ENCODE measurements at places on chromosomes 2 and 18.

- no peak for DNase-seq
Observed at GRCh38 chr18:45482286-45482685, 133.0 kb upstream of the SLC14A2 start.

DNA sequence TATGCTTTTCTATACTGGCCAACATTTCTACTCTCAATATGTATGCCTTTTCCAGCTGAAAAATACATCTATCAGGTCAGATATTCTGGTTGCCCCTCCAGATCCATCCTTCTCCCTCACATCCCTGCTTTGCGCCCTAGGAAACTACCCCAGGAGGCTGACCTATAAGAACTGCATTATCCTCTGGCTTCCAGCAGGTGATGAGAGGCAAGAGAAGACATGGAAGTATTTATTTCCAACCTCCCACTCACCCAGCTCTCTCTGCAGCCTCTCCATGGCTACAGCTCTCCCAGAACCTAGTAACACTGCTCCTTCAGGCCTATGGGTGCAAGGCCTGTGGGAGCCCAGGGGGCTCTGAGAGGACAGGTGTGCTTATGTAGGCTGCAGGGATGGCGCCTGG is 42.9 kb downstream of the ARID5A start:
- DNase-seq = no peak

DNA sequence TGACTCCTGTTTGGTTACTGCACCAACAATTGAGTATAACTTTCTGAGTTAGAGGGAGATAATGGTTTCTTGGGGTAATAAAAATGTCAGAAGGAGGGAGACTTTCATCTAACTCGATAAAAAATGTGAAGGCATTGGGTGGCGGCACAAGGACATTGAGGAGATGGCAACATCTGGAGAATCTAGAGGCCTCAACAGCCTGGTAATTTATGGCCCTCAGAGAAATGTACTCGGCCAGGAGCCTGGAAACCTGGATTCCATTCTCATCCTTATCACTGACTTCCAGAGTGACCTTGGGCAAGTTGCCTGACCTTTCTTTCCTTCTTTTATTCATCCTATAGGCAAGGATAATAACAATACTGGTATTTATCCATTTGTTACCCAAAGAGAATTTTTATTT is 173.5 kb upstream of the MEX3C start:
- no peak for DNase-seq

GRCh38 chr18:3044931-3045698 is 32.2 kb upstream of the LPIN2 start:
- DNase-seq = no peak

DNA sequence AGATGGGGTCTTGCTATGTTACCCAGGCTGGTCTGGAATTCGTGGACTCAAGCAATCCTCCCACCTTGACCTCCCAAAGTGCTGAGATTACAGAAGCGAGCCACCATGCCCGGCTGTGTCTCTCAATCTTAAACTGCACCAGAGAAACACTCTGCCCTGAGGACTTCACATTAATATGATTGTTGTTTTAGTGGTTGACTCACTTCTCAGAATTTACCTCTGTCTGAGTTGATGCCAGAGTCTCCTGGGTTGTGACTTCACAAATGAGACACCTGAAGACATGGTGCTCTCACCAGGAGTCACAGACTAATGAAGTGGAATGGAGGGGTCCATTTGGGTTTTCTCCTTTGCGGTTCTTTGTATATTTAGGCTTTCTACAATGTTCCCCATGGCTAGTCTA is 61.0 kb upstream of the TGIF1 start:
- DNase-seq = no peak

GRCh38 chr2:211161236-211161635 is 604.8 kb downstream of the CPS1 start:
- DNase-seq = no peak

GRCh38 chr2:1493431-1494126 is 80.3 kb downstream of the TPO start:
- no peak for DNase-seq

DNA sequence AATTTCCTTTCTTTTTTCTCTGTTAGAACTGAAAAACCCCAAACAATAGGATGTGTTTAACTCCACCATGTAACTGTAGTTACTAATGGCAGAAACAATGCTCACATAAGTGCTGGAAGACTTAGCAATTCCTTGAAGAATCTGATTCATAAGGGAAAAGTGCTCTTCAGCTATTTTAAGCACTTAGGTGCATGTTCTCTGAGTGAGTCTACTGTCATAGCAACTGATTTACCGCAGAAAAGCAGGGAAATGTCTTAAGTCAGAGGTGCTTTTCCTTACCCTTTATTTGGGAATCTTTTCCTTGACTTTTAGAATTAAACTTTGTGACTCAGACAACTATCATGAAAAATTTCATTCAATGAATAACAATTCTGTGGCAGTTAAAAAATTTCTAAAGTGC is 65.4 kb upstream of the NABP1 start:
- no peak for DNase-seq

DNA sequence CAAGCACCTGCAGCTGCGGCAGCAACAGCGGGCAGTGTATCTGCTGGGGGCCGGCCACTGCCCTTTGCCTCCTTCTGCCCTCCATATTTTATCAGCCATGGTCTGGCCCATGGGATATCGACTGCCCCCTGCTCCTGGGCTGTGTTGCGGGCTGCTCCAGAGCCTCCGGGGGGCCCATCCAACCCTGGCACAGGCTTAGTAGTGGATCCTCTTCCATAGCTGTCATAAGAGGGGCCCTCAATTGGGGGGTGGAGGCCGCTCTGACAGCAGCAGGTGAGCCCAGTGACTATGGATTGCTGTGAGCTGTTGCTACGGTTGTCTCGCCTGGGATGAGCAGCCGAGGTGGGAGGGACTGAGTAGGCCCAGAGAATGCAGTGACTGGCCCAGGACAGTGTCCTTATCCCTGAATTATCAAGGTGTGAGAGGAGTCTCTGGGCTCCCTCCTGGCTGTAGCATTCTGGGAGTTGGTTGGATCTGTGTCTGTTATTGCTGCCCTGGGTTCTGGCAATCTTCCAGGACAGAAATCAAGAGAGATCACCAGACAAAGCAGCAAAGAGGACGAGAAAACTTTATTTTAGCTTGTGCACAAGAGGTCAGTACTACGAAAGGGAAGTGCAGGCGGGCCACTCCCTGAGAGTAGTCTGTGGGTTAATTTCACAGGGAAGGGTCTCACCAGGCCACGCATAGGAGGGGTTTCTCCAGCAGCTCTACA is 145.1 kb downstream of the ASB1 start:
- DNase-seq = no peak

- DNase-seq = no peak
Observed at GRCh38 chr2:118348380-118349034, 260.2 kb downstream of the INSIG2 start.

- no peak for DNase-seq
Observed at GRCh38 chr2:217899231-217900009, 103.4 kb downstream of the TNS1 start.

DNA sequence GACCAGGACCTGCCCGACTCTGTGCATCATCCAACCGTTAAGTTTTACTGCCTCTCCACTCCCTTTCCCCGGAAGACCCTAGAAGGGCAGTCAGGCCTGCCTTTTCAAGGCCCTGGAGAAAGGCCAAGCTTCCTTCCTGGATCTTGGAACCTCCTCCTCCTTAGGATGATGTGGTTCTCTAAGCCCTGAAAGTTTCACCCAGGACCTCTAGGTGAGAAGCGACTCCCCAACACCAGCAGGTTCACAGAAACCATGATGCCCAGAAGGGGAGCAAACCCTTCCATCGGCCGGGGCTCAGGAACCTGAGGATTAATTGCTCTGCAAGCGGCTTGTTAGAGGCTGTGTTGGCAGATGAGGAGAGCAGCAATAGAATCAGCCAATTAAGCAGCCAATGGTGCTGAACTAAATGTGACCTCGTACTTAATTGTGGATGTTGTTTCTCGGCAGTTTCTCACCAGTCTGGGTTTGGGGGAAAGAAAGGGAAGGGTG is 94.2 kb upstream of the FZD7 start:
- no peak for DNase-seq

GRCh38 chr2:11370377-11371091 is 26.1 kb upstream of the ROCK2 start:
- no peak for DNase-seq

- DNase-seq = no peak
Observed at GRCh38 chr18:44799382-44799906, 118.8 kb downstream of the SETBP1 start.

- no peak for DNase-seq
Observed at GRCh38 chr2:218806346-218806978, 24.5 kb downstream of the CYP27A1 start.

DNA sequence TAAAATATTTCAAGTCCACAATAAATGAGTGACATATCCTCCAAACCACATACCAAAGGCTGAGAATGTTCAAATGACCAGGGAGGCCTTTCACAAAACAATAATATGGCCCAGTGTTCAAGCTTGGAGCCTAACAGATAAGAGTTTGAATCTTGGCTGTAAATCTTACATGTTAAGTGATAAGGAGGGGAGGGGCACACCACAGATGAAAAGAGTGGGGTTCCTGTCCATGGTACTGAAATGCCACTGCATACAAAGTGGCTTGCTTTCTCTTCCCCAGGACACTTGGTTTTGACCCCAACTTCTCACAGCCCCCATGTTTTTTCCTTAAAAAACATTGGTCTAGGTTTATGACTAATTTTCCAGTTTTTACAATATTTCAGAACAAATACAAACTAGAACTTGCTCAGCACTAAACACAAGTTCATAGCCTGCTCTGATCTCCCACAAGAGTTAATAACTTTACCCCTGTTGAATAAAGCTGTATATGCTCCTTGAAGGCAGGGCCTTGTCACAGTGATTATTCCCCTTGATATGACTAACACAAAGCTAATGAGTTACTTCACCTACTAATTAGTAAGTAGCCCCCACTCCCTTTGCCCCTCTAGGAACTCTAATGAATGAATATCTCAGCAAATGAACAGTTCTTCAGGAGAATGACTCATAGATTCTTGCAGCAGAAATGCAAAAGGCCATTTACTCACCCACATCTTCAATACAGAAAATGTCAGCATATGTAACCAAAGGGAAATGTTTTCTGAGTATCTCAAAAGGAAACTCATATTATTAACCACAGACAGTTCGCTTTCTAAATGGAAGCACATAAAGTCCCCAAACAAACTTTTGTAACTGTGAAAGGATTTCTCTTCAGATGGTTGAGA is 142.2 kb downstream of the SATB2 start:
- no peak for DNase-seq

DNA sequence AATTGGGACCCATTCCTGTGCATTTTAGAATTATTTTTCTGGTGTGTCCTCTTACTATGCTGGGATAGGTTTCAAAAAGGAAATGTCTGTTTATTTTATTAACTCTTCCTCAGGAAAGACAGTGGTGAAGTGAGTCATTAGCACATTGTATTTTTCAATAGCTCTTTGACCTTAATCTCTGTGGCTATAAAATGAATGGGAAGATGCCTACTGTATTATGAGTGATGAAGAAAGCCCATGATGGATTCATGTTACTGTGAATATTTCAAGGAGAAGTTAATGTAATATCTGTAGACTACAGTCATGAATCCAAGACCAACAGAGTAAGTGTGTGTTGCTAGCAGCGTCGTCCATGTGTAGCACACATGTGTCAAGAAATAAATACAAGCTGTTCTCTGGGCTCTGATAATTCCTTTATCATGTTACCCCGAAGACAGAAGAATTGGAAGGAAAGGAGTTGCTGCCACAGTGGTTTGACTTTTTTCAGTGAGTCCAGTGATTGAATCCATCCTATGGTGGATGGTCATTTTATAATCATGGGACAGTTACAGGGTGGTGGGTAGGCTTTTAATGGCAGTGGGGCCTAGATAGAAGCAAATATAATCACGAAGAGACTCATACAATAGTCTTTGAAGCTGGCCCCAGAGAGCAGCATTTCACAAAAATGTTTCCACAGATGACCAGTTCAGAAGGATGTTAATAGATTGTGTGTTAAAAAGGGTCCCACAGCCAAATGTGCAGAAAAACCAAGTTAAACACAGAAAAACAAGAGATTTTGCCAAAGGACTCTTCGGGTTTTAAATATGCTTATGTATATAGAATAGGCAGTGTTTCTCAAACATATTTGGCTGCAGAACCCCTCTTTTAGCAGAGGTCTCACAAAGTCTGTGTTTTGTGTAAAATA is 239.7 kb upstream of the RASGRP3 start:
- no peak for DNase-seq

DNA sequence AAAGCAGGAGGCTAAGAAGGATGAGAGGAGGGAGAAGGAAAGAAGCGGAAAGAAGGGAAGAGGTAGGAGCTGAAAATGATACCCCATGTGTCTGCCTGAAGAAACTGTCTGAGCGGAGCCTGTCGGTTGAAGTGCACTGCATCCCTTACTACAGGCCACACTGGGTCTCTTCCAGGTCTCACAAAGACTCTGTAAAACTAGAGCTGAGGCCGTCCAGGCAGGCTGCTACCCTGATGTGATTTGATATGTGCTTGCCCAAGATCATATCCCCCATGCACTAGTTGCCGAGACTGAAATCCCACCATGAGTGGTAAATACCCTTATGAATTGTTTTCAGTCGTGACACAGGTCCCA is 134.4 kb downstream of the MAIP1 start:
- no peak for DNase-seq

GRCh38 chr18:36250827-36251226 is 46.7 kb upstream of the FHOD3 start:
- DNase-seq = no peak

DNA sequence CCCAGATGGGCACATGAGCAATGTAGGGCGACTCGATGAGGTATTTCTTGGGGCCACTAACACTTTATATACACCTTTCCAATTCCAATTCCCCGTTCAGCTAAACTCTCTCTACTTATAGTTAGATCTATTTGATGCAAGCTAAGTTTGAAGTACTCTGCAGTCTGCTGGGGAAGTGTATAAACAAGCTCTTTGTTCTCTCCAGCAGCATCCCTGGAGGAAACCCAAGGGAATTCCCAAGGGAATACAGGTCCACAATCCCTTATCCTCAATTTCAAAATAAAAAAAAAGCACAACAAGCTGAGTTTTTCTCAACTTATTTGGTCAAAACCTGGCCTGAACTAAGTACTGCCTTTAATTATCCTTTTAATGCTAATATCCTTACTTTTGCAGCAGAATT is 433.3 kb downstream of the NBAS start:
- DNase-seq = no peak

- no peak for DNase-seq
Observed at GRCh38 chr2:116747103-116747502, 1067.4 kb upstream of the DDX18 start.
